ENCODE measurements at places on chromosomes 5 and 9.

GRCh38 chr5:1670351-1670750 lies 129.3 kb downstream of the MRPL36 start:
- no peaks in the 10 kb centered on the region for H3K36me3 ChIP-seq
- peaks cover 62% of the 10 kb centered on the region for H3K27me3 ChIP-seq
- H3K4me3 ChIP-seq = no peak overlapping the region
- H3K4me1 ChIP-seq = peaks cover 16% of the 10 kb centered on the region
- DNase-seq = no peak
- H3K27ac ChIP-seq = no peak overlapping the region

DNA sequence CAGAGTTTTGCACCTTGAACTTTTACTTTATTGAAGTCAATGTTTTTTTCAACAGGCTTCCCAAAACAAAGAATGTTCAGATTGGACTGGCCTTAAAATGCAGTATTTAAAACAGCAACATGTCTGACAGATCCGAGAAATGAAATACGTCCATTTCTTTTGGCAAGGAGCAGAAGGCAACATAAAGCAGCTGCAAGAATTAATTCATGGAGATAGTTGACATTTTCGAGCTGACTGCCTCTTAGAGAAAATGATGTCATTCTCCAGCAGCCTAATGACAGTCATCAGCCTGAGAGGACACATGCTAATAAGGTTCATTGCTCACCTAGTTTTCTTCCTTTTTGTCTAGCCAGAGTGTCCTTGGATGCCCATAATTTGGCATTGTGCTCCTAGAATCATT lies 232.2 kb upstream of the SEMA6A start:
- no peaks in the 10 kb centered on the region for H3K27me3 ChIP-seq
- H3K4me1 ChIP-seq = no peaks in the 10 kb centered on the region
- no peak overlapping the region for H3K4me3 ChIP-seq

- H3K4me1 ChIP-seq = no peaks in the 10 kb centered on the region
- no peaks in the 10 kb centered on the region for H3K27me3 ChIP-seq
- no peak overlapping the region for H3K4me3 ChIP-seq
- no peak overlapping the region for H3K27ac ChIP-seq
- no peaks in the 10 kb centered on the region for H3K36me3 ChIP-seq
- no peak for DNase-seq
These were observed 158.8 kb downstream of the SLF1 start for GRCh38 chr5:94777056-94777880.

- no peaks in the 10 kb centered on the region for H3K27me3 ChIP-seq
- H3K4me1 ChIP-seq = no peaks in the 10 kb centered on the region
- H3K27ac ChIP-seq = no peak overlapping the region
These were observed 64.6 kb upstream of the EPB41L4B start for GRCh38 chr9:109385499-109385898.

- H3K4me1 ChIP-seq = no peaks in the 10 kb centered on the region
- no peak for DNase-seq
- no peak overlapping the region for H3K27ac ChIP-seq
- no peak overlapping the region for H3K4me3 ChIP-seq
These were observed 14.4 kb downstream of the SLC25A51 start for GRCh38 chr9:37889536-37889935.

GRCh38 chr9:132802121-132802795 lies 75.8 kb downstream of the AK8 start:
- no peak for DNase-seq
- H3K4me1 ChIP-seq = peaks cover 34% of the 10 kb centered on the region
- H3K27ac ChIP-seq = no peak overlapping the region
- no peaks in the 10 kb centered on the region for H3K36me3 ChIP-seq
- H3K27me3 ChIP-seq = peaks cover 4% of the 10 kb centered on the region

- H3K4me1 ChIP-seq = peaks cover 38% of the 10 kb centered on the region
- no peaks in the 10 kb centered on the region for H3K27me3 ChIP-seq
- H3K4me3 ChIP-seq = no peak overlapping the region
- peak; percentile 71 for DNase-seq
- no peak overlapping the region for H3K27ac ChIP-seq
- no peaks in the 10 kb centered on the region for H3K36me3 ChIP-seq
These were observed 54.4 kb downstream of the GNAQ start for GRCh38 chr9:77977210-77977611.

DNA sequence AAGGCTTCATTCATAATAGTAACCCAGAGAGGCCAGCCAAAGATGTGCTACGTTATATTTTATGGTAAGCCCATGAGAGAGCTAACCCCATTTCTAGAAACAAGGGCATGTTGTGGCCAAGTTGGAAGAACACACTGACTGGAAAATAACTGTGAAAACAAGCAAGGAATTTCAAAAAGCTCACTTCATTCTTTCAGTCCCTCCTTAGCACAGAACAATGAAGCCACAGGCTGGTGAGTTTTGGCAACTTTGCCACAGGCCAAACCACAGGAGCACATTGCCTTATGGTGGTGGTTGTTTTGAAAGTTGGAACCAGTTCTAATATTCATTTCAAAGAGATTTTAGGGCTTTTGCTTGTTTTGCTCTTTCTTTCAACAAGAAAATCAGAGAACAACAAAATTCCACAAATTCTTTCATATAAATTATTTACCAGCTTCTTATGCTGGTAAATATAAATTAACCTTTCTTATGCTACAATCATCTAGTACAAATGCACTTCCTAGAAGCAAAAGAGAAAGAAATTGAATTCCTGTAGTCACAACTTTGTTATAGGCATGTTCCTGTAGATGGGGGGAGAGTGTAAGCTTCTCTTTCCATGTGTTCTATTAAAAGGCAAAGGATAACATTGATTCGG lies 225.4 kb upstream of the RFX3 start:
- H3K36me3 ChIP-seq = no peaks in the 10 kb centered on the region
- H3K27ac ChIP-seq = no peak overlapping the region
- H3K4me3 ChIP-seq = no peak overlapping the region
